ENCODE measurements at places on chromosomes 2 and 18.
A peak's percentile ranks its signal among the peaks of the same experiment; 100 is the strongest.

DNA sequence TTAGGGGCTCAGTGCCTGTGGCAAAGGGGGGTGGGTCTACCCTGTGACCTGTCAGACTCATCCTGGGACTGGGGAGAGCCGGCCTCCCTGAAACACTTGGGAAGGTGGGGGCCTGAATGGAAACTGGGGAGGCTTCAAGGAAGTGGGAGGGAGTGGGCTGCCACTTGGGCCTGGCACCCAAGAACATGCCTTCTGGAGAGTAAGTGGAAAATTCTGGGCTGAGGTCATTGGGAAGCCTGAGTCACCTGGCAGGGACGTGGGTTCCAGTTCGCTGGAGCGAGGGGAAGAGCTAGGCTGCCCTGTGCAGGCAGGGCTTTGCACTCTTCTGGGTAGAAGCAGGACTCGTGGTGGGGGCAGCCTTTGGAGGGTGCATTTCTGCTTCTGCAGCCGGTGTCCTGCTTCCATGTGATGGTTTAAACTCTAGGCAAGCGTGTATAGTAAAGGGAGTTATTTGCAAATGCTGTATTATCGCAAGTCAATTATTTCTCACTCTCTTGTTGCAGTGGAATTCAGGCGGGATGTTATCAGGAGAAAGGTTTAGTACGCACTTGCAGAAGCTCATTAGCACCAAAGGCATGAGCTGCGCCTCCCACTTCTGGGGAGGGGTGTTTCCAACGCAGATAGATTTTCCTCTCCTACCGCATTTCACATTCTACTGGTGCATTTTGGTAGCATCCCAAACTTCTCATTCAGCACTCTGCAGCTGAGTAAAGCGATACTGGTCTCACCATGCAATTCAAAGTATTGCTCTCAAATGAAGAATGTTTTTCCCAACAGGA, 3.8 kb downstream of the LRRFIP1 start:
- DNase-seq, result no peak

DNA sequence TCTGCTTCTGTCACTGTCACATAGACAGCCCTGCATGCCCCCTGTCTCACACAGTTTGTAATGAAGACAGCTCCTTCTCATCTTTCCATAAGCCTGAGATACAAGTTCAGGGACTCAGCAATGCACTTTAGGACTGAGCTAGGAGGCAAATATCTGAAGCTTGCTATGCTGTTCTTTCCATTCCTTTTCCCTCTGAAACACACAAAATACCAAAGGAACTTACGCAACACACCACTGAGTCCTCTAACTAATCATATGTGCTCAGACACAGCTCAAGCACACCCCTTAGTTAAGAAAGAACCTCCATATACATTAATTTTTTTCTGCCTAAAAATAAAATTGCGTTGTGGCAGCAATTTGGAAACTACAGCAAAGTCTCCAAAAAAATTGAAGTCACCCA, 17.9 kb downstream of the SERPINB8 start:
- no peak for DNase-seq

GRCh38 chr2:1818404-1818803, 74.1 kb upstream of the PXDN start:
- no peak for DNase-seq

- DNase-seq, result no peak
Measured at GRCh38 chr2:145000376-145000775, 480.5 kb upstream of the ZEB2 start.

- DNase-seq, result no peak
Measured at GRCh38 chr18:21593540-21594257, 6.8 kb downstream of the ESCO1 start.

DNA sequence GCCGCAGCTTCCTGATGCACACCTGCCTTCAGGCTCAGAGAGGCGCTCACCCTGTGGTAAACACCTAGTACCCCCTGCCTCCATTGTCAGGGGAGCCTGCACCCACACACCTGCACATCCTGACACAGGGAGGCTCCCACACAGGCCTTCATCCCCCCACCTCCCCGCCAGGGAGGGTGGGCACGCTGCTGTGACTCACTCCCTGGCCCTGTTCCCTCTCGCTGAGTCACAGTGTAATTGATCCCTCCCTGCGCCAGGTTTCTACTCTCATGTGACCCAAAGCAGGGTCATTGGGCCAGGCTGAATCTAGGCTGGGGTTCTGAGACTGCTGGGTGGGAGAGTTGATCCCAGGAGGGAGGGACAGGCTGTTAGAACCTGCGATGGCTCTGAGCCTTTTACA, 8.5 kb upstream of the CELF4 start:
- DNase-seq, result no peak

DNA sequence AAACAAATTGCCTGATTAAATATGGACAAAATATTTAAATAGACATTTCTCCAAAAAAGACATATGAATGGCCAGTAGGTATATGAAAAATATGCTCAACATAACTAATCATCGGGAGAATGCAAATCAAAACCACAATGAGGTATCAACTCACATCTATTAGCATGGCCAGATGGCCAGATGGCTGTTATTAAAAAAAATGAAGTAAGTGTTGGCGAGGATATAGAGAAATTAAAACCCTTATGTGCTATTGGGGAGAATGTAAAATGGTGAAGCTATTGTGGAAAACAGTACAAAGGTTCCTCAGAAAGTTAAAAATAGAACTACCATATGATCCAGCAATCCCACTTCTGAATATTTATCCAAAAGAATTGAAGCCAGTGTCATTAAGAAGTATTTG, 272.3 kb upstream of the ZNF804A start:
- DNase-seq, result no peak

GRCh38 chr2:156708051-156708450, 271.9 kb downstream of the GPD2 start:
- no peak for DNase-seq

DNA sequence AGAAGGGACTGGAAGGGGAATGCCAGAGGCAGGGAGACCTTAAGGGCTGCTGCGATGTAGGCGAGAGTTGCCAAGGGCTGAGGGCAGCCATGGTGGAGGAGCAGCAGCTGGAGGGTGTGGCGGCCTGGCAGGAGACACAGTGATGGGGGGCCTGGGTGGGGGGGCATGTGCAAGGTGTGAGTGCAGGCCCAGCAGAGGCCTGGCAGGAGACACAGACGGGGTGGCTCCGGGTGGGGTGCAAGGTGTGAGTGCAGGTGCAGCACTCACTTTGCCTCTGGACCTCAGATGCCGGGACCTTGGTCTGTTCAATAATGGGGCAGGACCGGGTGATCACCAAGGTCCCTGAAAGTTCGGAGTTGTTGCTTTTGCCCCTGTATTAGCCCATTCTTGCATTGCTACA, 76.2 kb upstream of the ODC1 start:
- no peak for DNase-seq

DNA sequence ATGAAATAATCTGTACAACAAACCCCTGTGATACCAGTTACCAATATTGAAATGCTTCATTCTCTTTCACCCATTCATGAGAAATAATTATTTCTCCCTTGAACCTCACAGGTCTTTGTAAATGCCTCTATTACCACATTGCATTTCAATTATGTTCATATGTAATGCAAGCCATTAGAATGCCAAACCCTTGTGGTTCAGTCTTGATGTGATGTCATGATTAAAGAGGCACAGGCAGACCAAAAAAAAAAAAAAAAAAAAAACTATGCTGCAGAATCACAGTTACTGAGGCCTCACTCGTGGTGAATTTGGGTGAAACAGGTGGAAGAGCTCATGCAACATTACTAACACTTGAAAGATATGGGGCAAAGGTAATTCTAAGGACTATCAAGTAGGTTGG, 9.4 kb upstream of the EPG5 start:
- no peak for DNase-seq

DNA sequence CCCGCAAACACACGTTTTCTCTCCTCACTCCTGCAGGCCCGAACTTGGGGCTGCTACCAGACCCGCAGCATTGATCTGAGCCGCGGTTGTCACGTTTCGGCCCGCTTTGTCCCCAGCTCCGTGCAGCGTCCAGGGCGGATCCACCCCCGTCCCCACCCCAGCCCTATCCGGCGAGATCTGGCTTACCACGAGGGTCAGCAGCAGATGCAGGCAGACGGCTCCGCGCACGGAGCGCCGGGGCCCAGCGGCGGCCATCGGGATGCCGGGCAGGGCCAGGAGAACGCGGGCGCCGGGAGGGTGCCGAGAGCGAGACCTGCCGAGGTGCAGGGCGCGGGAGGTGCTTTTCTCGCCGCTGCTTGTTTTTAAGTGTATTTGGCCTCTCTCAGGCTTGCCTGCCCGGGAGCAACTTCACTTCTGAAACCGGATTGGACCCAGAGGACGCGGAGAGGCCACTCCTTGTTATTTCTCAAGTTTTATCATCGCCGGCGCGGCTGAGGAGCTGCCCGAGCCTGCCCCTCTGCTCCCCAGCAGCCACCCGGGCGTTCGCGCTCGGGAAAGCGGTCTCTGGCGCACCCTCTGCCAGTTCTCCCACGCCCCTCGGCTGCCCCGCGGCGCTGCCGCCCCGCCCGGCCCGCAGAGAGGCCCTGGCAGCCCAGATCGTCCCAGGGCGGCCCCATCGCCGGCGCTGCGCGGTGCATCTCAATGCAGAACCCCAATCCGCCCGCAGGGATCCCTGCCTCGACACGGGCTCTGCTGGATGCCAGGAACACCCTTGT, at the start of gene DSC3:
DSC3 (minus strand) TSS at position 337 of the 776 bp plus-strand sequence; CDS start at position 255, 82 bp downstream.
- DNase-seq, result no peak

- no peak for DNase-seq
Measured at GRCh38 chr2:44880125-44880483, 61.4 kb upstream of the SIX3 start.

DNA sequence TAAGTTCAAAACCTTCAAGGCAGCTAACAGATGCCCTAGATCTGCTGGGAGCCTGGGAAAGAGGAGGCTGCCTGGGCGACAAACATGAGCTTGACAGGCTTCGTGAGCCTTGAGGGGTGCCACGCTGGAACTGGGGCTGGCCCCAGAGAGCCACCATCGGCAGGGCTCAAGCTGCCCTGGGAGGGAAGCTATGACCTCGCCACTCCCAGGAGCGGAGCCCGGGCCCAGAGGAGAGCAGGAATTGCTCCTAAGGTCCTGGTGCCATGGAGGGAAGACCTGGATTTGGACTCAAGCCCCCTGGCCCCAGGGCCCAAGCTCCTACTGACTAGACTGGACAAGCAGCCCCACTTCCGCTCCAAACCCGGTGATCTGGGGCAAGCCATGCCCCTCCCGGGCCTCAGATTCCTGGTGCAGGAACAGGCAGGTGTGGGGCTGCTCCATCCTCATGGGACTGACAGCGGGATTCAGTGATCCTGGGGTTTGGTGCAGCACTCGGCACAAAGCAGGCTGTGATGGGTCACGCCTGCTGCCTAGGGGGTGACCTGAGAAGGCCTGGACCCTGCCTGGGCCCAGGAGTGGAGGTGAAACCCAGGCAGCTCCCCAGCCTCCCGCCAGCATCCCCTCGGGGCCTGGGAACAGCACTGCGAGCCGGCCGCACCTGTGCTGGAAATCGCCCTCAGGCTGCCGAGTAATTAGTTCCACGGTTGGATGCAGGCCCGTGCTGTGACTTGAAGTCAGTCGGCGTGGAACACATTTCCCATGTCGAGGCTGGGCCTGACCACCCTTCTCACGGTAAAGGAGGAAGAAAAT, 246.9 kb downstream of the NDUFA10 start:
- no peak for DNase-seq

GRCh38 chr2:18096836-18097405, 218.5 kb downstream of the KCNS3 start:
- DNase-seq, result no peak

DNA sequence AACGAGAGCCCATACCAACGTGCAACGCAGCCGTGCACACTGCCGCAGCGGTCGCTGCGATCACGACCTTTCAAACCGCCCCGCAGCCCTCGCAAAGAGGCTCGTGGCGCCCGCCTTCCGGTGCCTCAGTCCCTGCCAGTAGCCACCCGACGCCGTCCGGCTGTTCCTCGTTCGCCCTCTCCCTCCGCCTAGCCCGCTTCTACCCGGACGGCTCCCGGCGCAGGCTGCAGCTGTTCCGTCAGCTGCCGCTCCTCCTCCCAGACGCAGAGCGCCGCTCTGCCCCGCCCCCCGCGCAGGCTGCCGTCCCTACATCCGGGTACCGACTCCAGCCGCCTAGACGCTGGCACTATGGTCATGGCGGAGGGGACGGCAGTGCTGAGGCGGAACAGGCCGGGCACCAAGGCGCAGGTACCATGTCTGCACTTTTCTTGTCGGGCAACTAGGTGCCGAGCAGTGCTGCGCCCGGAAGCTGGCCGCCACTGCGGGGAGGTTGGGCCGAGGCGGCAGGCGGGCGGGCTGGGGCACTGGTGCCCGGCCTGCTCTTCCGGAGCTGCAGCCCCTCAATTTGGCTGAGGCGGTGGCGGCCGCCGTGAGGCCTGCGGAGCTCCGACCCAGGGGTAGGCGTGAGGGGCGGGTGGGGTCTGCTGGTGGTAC, at the start of gene MOB4:
MOB4 (plus strand) TSS at position 328 of the 654 bp plus-strand sequence; CDS start at position 349, 21 bp downstream.
- peak; percentile 96 for DNase-seq

DNA sequence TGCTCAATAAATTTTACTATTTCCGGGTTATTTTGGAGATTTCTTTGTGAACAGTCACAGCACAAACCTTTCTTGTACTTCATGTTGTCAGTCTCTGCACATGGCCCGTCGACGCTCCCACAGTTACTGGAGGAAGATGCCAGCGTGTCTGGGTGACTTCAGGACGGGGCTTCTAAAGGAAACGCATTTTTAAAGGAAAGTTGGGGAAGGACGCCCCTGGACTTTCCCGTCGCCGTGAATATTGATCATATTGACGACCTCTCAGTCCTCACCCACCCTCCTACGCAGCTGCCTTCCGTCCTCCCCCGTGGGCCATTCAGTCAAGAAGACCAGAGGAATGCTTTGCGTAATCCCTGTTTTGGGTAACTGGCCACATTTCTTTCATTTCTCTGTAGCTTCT, 71.1 kb upstream of the SNTG2 start:
- DNase-seq, result no peak

DNA sequence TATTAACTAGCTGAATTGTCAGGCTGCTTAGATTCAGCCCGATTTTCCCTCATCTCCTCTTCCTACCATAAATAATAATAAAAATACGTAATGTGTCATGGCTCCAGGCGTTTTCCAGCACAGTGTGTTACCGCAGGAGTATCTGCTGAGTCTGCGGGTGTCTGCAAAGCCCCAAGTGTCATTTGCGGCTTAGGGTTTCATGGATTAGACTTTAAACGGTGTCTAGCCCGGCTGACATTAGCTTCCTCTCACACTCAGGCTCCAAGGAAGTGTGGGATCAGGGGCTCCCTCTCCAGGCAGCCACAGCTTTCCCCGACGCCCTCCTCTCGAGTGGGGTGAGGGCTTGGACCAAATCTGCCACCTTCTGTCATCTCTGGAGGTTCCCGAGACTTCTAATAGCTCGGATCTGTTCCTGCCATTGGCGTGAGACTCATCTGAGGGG, 14.1 kb upstream of the HOXD1 start:
- no peak for DNase-seq

DNA sequence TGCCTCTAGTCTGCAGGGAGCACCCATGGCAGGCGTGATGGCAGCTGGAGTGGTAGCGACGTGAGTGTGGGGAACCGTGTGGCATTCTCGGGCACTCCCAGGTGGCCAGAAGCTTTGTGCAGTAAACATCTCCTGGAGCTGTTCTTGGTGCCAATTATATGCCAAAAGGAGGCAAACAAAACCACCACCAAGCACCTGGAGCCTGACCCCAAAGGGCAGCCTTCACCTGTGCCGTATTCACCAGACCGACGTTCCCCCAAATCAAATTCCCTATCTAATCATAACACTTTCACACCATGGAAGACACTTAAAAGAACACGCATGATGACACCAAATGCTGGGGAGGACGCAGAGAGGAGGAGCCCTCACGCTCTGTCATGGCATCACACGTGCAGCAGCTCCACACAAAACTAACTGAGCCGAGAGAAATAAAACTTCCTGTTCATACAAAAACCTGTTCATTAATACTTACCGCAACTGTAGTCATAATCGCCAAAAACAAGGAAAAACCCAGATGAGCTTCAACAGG, 123.6 kb downstream of the EIPR1 start:
- DNase-seq, result no peak

- DNase-seq, result no peak
Measured at GRCh38 chr2:75775311-75775823, 64.7 kb upstream of the GCFC2 start.

All from activated CD4-positive, CD25-positive, alpha-beta regulatory T cell treated with anti-CD3 and anti-CD28 coated beads, Interleukin-2, amount 50 U/mL, for 72 hours (primary cell).